ENCODE measurements at places on chromosomes 4 and X.

DNA sequence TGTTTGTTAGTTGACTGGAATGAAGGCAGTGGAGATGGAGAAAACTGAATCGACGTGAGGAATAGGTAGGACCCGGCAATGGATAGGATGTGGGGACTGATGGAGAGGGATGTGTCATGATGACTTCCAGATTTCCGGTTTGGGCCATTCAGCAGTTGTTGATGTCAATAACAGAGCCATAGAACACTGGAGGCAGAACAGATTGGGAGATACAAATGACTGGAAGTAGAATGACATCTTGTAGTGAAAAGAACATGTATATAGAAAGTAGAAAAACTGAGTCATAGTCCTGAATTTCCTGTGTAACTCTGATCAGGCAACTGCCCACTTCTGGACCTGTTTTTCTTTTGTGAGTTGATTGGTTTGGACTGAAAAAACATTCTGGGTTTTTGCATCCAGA lies 24.5 kb downstream of the CETN2 start:
- no peak for DNase-seq

- DNase-seq: no peak
Observed at GRCh38 chr4:145396581-145396980, 85.1 kb upstream of the SMAD1 start.

GRCh38 chrX:72305286-72306084 lies at the start of gene CITED1:
Gene CITED1, minus strand, starts transcription at chrX:72305914. Its CDS starts 3,045 bp downstream, at chrX:72302869.
- DNase-seq: no peak

DNA sequence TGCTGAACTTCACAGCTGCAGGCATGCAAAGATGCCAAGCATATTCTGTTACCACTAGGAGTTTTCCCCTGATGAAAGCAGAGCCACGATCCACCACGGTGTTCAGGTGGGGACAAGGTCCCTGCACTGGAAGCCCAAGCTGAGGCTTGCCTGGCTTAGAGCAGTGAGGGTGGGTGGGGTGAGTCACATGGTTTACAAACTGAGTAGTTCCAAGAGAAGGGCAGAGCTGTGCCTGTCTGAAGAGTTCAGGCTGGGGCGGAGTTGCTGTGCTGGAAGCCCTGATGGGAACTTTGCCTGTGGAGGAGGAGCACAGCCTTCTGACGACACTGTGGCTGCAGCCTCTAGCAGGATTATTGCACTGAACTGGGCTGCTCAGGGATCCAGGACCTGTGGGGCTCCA lies 45.5 kb downstream of the FAM9B start:
- no peak for DNase-seq

- DNase-seq: no peak
Observed at GRCh38 chr4:7411896-7412553, 22.7 kb downstream of the PSAPL1 start.

DNA sequence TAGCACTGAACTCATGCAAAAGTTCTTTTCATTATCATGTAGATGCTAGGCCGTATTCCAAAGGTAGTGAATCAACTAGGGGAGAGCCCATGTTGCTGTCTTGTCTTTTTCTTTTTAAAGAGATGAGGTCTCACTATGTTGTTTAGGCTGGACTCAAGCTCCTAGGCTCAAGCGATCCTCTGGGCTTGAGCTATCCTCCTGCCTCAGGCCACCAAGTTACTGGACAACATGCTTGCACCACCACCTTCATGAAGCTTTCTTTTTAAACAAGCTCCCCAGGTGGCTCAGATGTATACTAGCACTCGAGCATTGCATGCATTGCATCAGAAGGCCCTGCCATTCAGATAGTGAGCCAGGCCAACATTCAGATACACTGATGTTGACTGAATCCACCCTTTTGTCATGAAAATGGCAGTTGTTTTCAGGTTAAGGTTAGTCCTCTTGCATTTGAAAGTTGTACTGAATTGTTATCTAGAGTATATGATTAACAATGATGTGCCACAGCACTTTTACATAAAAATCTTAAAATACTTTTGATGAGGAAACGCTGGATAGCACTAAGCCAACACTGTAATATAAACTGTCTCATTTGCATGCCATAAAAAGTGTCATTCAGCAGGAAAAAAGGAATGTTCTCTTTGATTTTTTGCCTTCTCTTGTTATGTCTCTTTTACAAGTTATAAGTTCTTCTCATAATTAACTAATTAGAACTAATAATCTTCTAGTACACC lies 76.7 kb downstream of the FNIP2 start:
- DNase-seq: no peak

- no peak for DNase-seq
Observed at GRCh38 chrX:45749375-45749774, 548.7 kb upstream of the DIPK2B start.

- DNase-seq: no peak
Observed at GRCh38 chr4:25923745-25924144, 9.7 kb downstream of the SMIM20 start.

DNA sequence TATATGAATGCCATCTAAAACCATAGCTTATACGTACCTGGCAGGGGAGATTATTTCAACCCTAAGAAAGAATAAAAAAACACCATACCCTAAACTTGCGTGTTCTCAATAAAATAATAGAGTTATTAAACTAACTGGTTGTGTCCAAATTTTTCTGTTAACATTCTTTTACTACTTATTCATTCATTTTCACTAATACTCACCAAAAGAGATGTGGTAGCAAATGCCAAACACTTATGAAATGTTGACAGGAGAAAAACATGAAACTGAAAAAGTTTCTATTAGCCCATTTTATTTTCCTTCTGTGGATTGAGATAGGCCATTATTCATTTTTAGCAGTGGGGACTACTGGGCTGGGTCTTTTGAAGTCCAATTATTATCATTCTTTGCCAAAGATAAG lies 102.0 kb downstream of the TSPAN5 start:
- DNase-seq: no peak

DNA sequence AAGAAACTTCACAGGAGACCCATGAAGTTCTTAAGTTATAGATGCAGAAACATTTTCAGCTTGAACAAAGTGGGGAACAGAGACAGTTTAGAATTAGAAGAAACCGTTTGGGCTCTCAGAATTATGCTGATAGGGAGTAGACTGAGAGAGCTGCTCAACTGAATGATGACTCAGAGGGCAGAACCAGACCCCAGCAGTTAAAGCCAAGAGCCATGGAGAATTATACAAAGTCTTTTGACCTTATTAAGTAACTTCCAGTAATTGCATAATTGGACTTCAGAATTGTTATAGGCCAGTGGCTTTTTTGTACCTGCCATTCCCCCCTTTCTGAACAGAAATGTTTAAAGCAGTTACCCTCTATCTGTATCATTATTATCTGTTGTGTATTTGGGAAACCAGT lies 642.1 kb downstream of the CCSER1 start:
- no peak for DNase-seq

DNA sequence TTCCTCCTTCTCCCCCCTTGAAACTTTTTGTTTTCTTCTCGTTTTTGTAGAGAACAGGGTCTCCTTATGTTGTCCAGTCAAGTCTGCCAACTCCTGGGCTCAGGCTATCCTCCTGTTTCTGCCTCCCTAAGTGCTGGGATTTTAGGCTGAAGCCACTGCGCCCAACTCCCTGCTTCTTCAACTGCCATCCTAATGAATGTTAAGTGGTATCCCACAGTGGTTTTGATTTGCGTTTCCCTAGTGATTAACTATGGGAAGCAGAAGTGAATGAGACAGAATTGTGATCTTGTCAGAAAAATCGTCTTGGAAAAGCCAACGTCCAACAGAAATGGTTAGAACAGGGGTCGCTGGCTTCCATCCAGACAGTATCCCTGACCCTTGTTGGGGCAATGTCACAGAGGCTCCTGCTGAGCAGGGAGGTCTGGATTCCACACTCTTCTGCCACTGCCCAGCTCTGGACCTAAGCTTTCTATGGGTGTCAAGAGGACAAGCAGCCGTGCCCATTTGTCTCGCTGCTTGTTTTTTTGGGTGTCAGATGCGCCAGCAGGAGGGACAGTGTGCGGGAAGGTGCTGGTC lies 869 bp upstream of the ADD1 start:
- no peak for DNase-seq

DNA sequence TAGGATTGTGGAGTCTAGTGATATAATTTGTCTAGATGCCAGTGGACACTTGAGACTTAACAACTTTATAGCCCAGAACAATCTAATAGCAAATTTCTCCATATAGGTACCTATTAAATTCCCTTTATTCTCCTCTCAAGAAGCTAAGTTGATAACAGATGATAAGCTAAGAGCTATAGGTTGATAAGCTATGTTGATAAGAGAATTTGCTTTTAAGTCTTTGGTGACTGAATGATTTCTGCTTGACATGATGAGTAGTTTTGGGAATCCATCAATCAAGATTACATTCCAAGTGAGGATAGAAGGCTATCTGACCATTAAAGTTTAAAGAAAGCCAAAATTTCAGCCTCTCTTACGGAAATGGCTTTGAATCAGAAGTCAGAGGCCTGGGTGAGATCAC lies 131.6 kb downstream of the EMCN start:
- no peak for DNase-seq

DNA sequence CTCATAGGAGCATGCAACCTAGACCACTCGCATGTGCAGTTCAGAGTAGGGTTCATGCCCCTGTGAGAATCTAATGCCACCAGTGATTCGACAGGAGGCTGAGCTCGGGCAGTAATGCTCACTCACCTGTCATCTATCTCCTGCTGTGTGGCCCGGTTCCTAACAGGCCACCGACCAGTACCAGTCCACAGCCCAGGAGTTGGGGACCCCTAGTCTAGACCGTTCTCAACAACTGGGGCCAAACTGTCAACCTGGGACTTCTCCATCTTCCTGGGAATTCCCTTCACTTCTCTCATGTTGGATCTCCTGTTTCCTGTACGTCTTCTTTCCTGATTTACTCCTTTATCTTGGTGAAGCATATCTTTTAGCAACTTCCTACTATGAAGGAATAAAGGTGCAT lies 79.4 kb upstream of the HELT start:
- no peak for DNase-seq

Measured in DMS 273 treated with DMSO at 0.1 percent for 48 hours (cell line).